ENCODE measurements at places on chromosomes 6 and 20.

DNA sequence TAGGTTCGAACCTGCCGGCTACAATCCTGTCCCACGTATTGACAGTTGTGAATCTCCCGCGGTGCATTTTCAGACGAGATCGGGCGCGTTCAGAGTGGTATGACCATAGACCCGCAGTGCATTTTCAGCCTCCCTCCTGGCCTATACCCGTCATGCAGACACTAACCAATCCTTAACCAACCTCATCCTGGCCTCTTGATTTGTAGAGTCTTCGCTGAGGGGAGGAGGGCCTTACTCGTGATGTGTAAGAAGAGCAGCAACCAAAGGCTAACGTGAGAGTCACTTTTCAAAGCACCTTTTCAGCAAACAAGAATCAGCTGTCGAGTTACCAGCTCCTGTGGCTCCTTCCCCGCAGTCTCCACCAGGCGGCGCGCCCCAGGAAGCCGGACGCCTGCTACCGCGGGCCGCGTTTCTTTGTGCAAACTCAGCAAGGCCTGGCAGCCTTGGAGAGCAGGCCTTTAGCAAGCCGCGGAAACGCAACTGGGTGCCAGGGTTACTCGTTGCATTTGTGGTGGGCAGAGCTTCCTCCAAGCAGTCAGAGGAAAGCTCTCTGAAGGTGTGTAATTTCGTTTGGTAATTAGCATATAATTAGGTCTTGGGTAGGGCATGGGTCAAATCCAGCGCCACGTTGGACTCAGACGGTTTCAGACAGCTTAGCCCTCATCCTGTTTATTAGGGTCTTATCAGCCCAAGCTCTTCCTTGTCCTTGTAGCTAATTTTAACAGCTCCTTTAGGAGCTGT lies 139.8 kb downstream of the OR2B2 start:
- H3K27ac ChIP-seq = peak overlapping the region; percentile 43
- H3K27me3 ChIP-seq = peaks cover 20% of the 10 kb centered on the region
- no peak overlapping the region for H3K4me3 ChIP-seq
- peak; percentile 82 for DNase-seq

DNA sequence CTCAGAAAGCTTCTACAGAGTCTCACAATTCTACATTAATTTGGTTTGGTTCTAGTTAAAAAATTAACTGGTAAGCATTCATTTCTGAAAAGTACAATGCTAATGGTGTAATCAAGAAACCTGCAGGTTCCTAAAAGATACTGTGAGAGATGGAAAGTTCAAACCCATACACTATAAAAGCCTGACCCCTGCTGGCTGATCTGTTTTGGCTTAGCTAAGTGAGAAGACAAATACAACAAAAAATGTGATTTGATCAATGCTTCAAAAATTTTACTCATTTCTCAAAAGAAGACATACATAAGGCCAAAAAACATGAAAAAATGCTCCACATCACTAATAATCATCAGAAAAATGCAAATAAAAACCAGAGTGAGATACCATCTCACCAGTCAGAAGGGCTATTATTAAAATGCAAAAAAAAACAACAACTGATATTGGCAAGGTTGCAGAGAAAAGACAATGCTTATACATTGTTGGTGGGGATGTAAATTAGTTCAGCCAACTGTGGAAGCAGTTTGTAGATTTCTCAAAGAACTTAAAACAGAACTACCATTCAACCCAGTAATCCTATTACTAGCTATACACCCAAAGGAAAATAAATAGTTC lies 102.8 kb downstream of the MOXD1 start:
- H3K27me3 ChIP-seq = peaks cover 28% of the 10 kb centered on the region
- H3K4me1 ChIP-seq = no peaks in the 10 kb centered on the region
- no peak overlapping the region for H3K27ac ChIP-seq
- no peak overlapping the region for H3K4me3 ChIP-seq
- H3K36me3 ChIP-seq = no peaks in the 10 kb centered on the region

GRCh38 chr6:16578695-16579285 lies 182.5 kb downstream of the ATXN1 start:
- no peaks in the 10 kb centered on the region for H3K27me3 ChIP-seq
- no peak overlapping the region for H3K27ac ChIP-seq
- H3K4me3 ChIP-seq = no peak overlapping the region
- H3K4me1 ChIP-seq = peaks cover 21% of the 10 kb centered on the region

DNA sequence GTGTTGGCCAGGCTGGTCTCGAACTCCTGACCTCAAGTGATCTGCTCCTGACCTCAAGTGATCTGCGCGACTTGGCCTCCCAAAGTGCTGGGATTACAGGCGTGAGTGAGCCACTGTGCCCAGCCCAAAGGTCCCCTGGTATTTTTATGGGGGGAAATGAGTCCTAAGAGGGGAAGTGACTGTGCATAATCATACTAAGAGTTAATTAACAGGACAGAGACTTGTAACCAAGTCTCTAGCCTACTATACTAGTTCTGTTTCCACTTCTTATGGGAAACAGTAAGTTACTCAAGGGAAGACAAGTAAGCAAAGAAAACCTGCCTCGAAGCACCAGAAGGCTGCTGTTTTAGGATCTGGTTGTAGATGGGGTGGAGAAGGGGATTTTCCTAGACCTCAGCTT lies 27.9 kb downstream of the TCF15 start:
- peaks cover 7% of the 10 kb centered on the region for H3K27me3 ChIP-seq
- no peak for DNase-seq
- no peak overlapping the region for H3K4me3 ChIP-seq
- H3K27ac ChIP-seq = no peak overlapping the region

- H3K4me1 ChIP-seq = peaks cover 4% of the 10 kb centered on the region
- H3K27me3 ChIP-seq = no peaks in the 10 kb centered on the region
- no peak overlapping the region for H3K4me3 ChIP-seq
- DNase-seq = no peak
- H3K27ac ChIP-seq = no peak overlapping the region
- H3K36me3 ChIP-seq = no peaks in the 10 kb centered on the region
Observed at GRCh38 chr6:72948153-72948552, 277.1 kb downstream of the KHDC1L start.
